ENCODE measurements at places on chromosomes 5 and 9.

GRCh38 chr9:128558431-128559310 is 6.3 kb downstream of the SPTAN1 start:
- peak; percentile 2 for DNase-seq

DNA sequence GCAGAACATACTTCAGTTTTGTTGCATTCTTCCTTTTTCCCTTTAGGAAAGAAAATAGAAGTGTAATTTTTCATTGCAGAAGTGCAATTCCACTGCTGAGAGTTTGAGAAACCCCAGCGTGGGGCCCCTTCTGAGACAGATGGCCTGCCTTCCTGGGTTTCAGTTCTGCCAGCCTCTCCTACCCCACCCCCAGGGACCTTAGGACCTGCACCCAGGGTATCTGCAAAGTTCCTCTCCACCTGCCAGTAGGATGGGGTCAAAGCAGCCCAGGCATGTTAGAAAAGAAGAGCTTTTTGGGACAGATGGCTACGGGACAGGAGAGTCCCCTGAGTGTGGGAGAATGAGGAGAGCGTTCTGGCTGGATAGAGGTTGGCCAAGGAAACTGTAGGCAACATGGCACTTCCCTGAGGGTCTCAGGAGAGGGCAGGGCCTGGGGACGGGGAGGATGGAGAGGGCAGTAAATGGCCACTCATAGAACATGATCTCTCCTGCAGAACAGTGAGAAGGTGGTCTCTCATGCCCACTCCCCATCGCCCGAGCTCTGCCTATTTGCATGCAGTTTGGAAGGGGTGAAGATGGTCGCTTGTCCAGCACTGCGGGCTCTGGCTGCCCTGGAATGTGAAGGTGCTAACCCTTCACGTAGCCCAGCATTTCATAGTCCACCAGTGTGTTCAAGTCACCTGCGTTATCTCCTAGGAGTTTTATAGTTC is at the start of gene TIFAB:
Gene TIFAB (minus strand): TSS at position 31 of the 710 bp plus-strand sequence. CDS start 2,412 bp downstream, outside the sequence.
- DNase-seq, result no peak

GRCh38 chr5:38379350-38379937 is 121.1 kb downstream of the EGFLAM start:
- DNase-seq, result no peak

DNA sequence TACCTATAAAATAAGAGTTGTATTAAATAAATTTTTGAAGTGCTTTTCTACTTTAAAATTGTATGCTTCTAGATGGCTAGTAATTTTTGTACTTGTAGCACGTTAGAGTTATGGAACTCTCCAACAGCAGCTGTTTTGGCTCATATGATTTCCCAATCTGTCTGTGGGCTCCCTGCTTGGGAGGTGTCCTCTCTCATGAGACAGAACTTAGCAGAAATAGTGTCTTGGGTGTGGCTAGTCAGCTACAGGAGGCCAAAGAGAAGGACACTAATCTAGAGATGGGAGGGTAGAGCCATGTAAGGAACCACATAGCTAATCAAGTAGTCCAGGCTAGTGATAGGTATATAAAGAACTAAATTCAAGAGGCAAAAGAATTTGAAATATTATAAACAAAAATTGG is 78.4 kb upstream of the DAB2 start:
- no peak for DNase-seq

DNA sequence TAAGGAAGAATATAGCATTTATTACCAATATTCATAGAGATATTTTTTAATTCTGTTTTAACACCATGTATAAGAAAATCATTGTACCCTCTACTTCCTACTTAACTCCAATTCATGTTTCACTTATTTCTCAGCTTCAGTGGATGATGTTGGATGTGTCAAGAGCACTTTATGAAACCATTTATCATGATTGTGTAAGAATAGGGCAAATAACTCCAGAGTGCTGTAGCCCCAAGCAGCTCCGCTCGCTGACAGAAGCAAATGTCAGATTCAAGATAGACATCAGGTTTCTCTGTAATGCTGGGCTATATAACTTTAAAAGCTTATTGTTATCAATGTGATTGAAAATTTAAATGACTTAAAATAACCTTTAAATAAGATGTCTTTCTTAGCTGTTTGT is 50.4 kb downstream of the MAST4 start:
- DNase-seq, result no peak

DNA sequence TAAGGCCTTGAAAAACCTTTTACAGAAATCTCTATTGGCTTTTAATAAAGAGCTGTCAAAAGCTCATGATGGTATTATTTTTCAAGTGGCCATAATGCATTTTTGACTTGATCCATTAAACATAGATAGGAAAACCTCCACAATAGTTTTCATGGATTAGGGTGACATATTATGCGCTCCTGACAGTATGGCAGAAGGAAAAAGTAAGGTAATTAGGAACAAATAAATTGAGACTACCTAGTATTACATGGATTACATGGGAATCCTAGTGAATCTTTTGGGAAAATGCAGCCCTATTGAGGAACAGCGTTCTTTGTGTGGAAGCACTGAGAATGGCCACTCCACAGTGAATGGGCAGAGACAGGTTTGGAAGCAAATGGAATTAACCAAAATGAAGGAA is 171.2 kb downstream of the TRPM3 start:
- DNase-seq, result no peak

DNA sequence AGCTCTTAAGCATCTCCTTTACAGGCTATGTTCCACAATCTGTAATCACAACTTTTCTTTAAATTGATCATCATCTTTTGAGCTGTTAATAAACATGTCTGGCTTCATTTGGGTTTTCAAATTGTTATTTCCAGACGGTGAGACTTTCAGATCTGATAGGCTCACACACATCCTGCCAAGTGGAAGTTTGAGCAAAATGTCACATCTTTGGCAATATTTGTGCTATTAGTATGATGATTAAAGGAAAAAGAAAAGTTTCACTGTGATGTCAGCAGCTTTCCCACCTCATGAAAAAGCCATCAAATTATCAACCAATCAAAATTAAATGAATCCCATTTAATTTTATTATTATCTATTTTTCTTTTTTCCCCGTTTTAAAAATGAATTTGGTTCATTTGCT is 29.8 kb downstream of the SLC1A1 start:
- no peak for DNase-seq
